Activated CD8-positive, alpha-beta memory T cell treated with anti-CD3 and anti-CD28 coated beads, Interleukin-2, amount 50 U/mL, for 48 hours (primary cell): ENCODE measurements at places on chromosomes 7 and 10.

DNA sequence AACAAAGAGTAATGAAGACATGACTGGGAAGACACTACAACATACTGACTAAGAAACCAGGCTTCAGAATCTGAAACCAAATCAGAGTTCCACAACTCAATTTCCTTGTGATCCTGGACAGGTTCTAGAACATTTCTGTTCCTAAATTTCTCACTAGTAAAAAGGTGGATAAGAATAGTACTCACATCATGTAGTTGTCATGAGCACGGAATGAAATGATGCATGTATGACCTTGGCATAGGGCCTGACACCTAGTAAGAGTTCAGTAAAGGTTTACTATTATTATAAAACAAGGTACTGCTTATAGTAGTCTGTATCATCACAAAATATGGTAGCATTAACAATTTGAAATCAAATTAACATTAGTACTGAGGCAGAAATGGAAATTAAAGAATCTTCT lies 19.9 kb downstream of the DOCK4 start:
- no peak for DNase-seq

GRCh38 chr10:26697922-26698608 lies 564 bp downstream of the PDSS1 start:
- DNase-seq = no peak

GRCh38 chr7:5218564-5219360 lies 28.7 kb downstream of the WIPI2 start:
- no peak for DNase-seq

- no peak for DNase-seq
These were observed 166.9 kb downstream of the GRK5 start for GRCh38 chr10:119374236-119374635.

DNA sequence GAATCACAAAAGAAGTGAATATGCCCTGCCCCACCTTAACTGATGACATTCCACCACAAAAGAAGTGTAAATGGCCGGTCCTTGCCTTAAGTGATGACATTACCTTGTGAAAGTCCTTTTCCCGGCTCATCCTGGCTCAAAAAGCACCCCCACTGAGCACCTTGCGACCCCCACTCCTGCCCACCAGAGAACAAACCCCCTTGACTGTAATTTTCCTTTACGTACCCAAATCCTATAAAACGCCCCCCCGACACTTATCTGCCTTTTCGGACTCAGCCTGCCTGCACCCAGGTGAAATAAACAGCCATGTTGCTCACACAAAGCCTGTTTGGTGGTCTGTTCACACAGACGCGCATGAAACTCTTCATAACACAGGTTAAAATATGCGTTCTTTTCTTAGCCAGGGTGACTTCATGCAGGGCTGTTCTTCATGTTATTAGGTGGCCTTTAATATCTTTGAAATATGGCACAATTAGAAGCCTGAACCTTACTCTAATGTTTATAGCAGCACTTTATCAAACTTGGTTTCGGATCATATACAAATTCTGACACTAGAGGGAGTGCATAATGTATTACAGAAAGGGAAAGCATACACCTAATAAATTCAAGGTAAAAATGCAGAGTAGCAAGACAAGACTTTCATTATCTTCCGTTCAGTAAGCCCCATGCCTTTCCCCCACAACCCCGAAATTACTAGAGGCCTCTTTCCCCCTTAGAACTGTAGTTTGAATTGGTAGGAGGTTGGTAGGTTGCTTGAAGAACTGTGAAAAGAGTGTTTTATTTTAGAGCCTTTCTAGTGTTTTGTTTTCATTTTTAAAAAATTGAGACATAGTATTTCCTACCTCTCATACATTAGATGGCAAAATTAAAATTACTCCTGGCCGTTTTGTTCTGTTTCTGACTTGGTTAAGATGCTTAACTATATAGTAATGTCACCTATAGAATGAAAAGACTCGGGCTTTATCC lies 117.9 kb downstream of the NPY start:
- no peak for DNase-seq
